HCT116 (cell line): ENCODE measurements at places on chromosomes 6 and 20. TPM values are rescaled to one million over a fixed set of nuclear protein-coding genes. Genes with fewer than 3 reads are reported as not detected.

Gene NOL4L
- total RNA-seq: 5.9 TPM

GRCh38 chr6:128240024-128240428, 280.4 kb downstream of the PTPRK start:
- DNase-seq: no peak
- no peak overlapping the region for H3K4me3 ChIP-seq
- H3K4me1 ChIP-seq: no peaks in the 10 kb centered on the region

Gene BPIFB4
- not detected for total RNA-seq

DNA sequence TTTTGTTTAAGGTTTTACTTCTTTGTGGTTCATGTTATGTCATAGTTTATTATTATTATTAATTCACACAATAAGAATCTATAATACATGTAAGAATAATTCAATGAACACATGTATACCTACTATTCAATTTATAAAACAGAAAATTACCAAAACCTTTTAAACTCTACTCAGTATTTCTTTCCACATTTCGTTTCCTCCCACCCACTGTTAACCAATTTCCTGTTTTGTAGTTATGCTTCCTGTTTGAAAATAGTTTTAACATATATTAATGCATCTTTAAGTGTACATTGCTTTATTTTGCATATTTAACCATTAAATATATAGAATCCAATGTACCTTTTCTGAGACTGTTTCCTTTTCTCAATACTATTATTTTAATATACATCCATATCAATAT, 397.9 kb upstream of the SPTLC3 start:
- no peaks in the 10 kb centered on the region for H3K4me1 ChIP-seq
- H3K36me3 ChIP-seq: no peaks in the 10 kb centered on the region
- H3K27me3 ChIP-seq: no peaks in the 10 kb centered on the region
- no peak for DNase-seq
- H3K4me3 ChIP-seq: no peak overlapping the region

GRCh38 chr6:66568271-66568670, 861.2 kb upstream of the EYS start:
- H3K4me3 ChIP-seq: no peak overlapping the region
- H3K4me1 ChIP-seq: no peaks in the 10 kb centered on the region
- no peaks in the 10 kb centered on the region for H3K36me3 ChIP-seq
- no peak for DNase-seq
- no peak overlapping the region for H3K27ac ChIP-seq

- no peak for DNase-seq
- no peak overlapping the region for H3K27ac ChIP-seq
- no peaks in the 10 kb centered on the region for H3K36me3 ChIP-seq
- no peaks in the 10 kb centered on the region for H3K4me1 ChIP-seq
- no peaks in the 10 kb centered on the region for H3K27me3 ChIP-seq
These were observed 209.1 kb upstream of the CDYL start for GRCh38 chr6:4567141-4567540.
